Mammary epithelial cell (primary cell): ENCODE measurements at places on chromosomes 7 and 10.

- DNase-seq = peak; percentile 54
These were observed 33.2 kb downstream of the SPAM1 start for GRCh38 chr7:123958186-123958703.

DNA sequence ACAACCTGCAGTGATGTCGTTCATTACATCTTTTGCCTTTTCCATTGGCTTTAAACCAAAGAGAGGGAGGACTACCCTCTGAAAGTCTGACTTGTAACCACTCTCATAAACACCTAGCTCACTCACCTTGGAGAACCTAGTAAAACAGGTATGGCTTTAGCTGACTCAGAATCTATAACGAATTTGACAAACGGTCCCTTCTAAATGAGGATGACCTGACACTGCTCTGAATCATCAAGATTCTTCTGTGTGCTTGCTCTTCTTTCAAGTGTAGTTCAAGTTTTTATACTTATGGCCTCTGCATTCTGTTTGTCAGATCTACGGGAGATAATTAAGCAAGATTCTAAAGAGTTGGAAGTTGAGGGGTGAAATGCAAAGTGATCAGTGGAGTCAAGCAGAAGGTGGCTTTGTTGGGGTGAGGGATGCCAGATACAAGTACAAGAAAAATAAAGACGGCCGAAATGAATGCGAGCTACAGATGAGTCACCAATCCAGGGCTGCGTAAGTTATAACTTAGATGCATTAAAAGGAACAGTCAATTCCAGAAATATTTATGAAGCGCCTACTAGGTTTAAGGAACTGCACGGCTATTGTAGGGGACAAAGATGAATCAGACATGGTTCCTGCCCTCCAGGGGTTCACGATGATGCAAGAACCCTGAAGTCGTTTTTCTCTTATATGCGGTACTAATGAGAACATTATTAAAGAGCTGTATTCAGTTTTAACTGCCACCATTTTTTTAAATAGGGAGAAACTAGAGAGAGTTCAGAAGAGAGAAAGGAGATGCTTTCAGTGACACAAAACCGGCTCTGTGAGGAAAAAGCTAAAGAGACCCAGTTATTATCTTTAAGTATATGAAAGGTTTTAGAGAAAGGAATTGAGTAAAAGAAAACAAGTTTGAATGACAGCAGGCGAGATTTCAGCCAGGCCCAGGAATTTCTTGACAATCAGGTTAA lies 6.5 kb downstream of the HIPK2 start:
- DNase-seq = peak; percentile 94

- DNase-seq = peak; percentile 16
These were observed 57.1 kb upstream of the RHOBTB1 start for GRCh38 chr10:61000769-61001730.

DNA sequence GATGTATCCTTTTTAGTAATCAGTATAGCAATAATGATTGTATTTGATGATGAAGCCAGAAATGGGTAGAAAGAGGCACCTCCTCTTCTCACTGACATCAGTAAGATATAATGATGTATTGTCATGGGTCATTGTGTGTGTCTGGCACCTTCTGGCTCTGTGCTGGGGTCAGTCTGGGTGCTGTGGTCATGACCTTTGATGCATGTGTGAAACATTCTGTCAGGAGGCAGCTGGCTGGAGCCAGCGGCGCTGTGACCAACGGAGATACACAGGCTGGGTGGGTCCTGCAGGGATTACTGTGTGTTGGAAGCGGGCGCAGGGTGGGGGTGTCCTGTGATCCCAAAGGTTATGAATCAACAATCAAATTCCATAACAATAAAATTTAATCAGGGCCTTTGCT lies 35.2 kb downstream of the EEPD1 start:
- DNase-seq = no peak
